H1 (cell line): ENCODE measurements at places on chromosomes 5 and 9. TPM values are rescaled to one million over a fixed set of nuclear protein-coding genes. Genes with fewer than 3 reads are reported as not detected.

The ORM2 gene
- 0.90 TPM in 1 of 2 replicates, not detected in the other for total RNA-seq

The FYB1 gene
- total RNA-seq, result not detected in 2 replicates

The SH3PXD2B gene
- 72.9 and 74.9 TPM in 2 replicates for total RNA-seq

The TAF7 gene
- total RNA-seq, result 99.4 and 101 TPM in 2 replicates

The PAEP gene
- total RNA-seq, result not detected in 2 replicates

The CSF1R gene
- not detected in 2 replicates for total RNA-seq

The C5orf58 gene
- 1.4 and 1.6 TPM in 2 replicates for total RNA-seq

- DNase-seq, result no peak
- no peaks in the 10 kb centered on the region for H3K27me3 ChIP-seq
- no peaks in the 10 kb centered on the region for H3K36me3 ChIP-seq
Measured at GRCh38 chr5:108054349-108054748, 327.5 kb downstream of the FBXL17 start.

GRCh38 chr5:111747337-111747736, 9.7 kb downstream of the NREP start:
- no peak overlapping the region for H3K4me3 ChIP-seq
- H3K36me3 ChIP-seq, result peaks cover 9% of the 10 kb centered on the region
- DNase-seq, result no peak
- no peaks in the 10 kb centered on the region for H3K27me3 ChIP-seq
- H3K27ac ChIP-seq, result no peak overlapping the region
- no peaks in the 10 kb centered on the region for H3K4me1 ChIP-seq

- no peak for DNase-seq
- H3K4me1 ChIP-seq, result no peaks in the 10 kb centered on the region
- no peak overlapping the region for H3K4me3 ChIP-seq
- H3K27me3 ChIP-seq, result no peaks in the 10 kb centered on the region
- no peak overlapping the region for H3K27ac ChIP-seq
- no peaks in the 10 kb centered on the region for H3K36me3 ChIP-seq
Measured at GRCh38 chr5:163789870-163790269, 284.5 kb downstream of the MAT2B start.

DNA sequence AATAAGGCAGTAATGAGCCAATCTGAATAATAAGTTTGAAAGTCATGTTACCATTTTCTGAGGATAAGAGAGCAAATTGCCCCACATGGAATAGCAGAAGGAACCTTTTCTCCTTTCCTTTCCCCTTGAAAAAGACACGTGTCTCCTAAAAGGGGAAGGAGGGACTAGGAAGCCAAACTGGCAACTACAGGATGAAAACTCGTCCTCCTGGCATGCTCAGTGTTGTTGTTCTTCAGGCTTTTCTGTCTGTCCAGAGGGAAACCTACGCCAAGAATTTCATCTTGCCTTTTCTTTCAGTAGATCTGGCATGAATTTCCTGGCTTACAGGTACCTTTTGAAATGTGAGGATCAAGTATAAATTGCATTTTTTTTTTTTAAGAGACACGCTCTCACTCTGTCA, 355.9 kb upstream of the TLE4 start:
- H3K36me3 ChIP-seq, result no peaks in the 10 kb centered on the region
- H3K27me3 ChIP-seq, result no peaks in the 10 kb centered on the region
- H3K4me1 ChIP-seq, result no peaks in the 10 kb centered on the region
- DNase-seq, result no peak
- H3K27ac ChIP-seq, result no peak overlapping the region

GRCh38 chr9:69996967-69997366, 46.7 kb upstream of the MAMDC2 start:
- H3K27ac ChIP-seq, result no peak overlapping the region
- no peaks in the 10 kb centered on the region for H3K36me3 ChIP-seq
- H3K4me1 ChIP-seq, result no peaks in the 10 kb centered on the region
- no peak overlapping the region for H3K4me3 ChIP-seq
- DNase-seq, result no peak
- peaks cover 1% of the 10 kb centered on the region for H3K27me3 ChIP-seq

DNA sequence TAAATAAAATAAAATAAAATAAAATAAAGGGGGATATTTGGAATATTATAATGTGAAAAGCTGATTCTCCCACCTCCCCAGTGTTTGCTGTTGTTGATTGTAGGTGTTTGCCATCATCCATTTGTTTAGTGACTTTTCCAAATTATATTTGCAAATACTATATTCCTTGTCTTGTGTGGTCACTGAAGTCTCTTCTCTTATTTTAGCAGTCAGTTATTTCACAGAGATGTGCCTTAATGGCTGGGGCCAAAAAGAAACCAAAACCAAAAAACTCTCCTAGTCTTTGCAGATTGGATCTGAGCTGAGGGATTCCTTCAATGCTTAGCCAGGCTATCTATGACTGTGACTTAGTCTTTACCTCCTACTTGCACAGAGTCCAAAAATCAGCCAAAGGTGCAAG, 70.9 kb upstream of the ZNF169 start:
- H3K27ac ChIP-seq, result no peak overlapping the region
- no peak for DNase-seq
- H3K4me3 ChIP-seq, result no peak overlapping the region
- H3K27me3 ChIP-seq, result no peaks in the 10 kb centered on the region

DNA sequence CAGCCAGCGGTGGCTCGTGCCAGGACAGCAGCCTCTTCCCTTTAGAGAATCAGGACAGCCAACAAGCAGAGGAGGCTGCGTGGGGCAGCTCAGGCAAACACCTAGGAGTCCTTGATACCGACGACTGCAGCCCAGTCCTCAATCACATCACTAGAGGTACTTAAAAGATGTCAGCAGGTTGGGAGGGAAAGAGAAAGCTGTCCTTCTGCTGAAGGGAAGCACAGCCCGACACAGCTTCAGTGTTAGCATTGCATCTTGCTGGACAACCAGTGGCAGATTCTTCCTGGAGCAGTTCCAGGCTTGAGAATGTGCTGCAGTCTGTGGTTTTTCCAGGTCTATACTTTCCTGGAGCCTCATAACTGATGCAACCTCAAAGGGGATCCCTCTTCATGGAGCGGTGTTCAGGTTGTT, 230.5 kb downstream of the SYK start:
- no peaks in the 10 kb centered on the region for H3K36me3 ChIP-seq
- no peak overlapping the region for H3K4me3 ChIP-seq
- H3K27ac ChIP-seq, result no peak overlapping the region

DNA sequence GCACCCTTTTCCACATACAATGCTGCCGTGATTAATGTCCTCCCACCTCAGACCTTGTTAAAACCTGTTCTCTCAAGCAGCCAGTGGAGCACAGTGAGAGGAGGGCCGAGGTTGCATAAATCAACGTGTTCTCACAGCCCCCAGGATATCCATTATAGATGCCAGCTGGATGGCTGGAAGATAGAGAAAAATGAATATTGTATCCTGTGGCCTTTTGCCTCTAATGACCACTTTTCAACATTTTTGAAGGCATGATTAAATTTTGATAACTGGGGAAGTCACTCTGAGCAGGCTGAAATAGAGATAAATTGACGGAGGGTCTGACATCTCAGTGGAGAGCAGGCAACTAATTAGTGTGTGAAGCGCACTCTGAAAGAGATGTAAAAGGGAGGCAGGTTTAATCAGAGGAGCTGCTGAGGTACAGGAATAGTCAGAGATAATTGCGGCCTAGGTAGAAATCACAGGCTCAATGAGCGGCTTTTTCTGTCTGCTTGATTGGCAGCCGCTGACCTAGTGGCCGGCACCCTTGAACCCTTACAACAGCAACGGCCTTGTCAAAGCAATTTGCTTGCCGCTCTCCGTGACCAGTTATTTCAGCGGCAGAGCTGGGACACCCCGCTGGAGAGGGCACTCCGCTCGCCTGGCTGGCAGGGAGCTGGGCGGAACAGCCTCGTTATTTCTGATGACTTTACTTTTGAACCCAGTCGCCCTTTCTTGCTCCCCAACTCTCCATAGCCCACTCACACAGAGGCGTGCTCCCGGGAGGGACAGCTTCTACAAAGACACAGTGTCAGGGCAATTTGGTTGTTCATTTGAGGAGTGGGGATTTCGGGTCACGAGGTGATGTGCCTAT, 560.7 kb downstream of the PSAT1 start:
- H3K36me3 ChIP-seq, result no peaks in the 10 kb centered on the region
- no peak overlapping the region for H3K27ac ChIP-seq
- H3K4me1 ChIP-seq, result no peaks in the 10 kb centered on the region
- DNase-seq, result no peak

DNA sequence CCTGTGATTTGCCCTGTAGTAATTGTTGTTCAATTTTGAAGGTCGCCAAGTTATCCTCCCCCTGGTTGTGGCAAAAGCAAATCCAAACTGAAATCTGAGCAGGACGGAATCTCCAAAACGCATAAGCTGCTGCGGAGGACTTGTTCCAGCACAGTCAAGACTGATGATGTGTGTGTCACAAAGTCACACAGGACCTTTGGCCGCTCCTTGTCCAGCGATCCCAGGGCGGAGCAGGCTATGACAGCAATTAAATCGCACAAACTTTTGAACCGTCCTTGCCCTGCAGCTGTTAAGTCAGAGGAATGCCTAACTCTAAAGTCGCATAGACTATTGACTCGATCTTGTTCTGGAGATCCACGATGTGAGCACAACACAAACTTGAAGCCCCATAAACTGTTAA, 128.4 kb downstream of the PARP8 start:
- no peaks in the 10 kb centered on the region for H3K27me3 ChIP-seq
- no peak overlapping the region for H3K4me3 ChIP-seq
- no peak overlapping the region for H3K27ac ChIP-seq
- peaks cover 9% of the 10 kb centered on the region; the same call in 1 of the 2 replicates for H3K36me3 ChIP-seq

GRCh38 chr5:42760426-42760825, 3.8 kb downstream of the CCDC152 start:
- DNase-seq, result no peak
- no peaks in the 10 kb centered on the region for H3K27me3 ChIP-seq
- H3K27ac ChIP-seq, result no peak overlapping the region

GRCh38 chr5:55502759-55503158, 32.0 kb downstream of the PLPP1 start:
- peaks cover 14% of the 10 kb centered on the region; the same call in 1 of the 2 replicates for H3K4me1 ChIP-seq
- no peak overlapping the region for H3K27ac ChIP-seq
- H3K36me3 ChIP-seq, result peaks cover 7% of the 10 kb centered on the region; the same call in 1 of the 2 replicates
- no peaks in the 10 kb centered on the region for H3K27me3 ChIP-seq
